ENCODE measurements at places on chromosomes 4 and X.

GRCh38 chrX:10076765-10077164 lies 80.0 kb upstream of the CLCN4 start:
- no peak for DNase-seq

DNA sequence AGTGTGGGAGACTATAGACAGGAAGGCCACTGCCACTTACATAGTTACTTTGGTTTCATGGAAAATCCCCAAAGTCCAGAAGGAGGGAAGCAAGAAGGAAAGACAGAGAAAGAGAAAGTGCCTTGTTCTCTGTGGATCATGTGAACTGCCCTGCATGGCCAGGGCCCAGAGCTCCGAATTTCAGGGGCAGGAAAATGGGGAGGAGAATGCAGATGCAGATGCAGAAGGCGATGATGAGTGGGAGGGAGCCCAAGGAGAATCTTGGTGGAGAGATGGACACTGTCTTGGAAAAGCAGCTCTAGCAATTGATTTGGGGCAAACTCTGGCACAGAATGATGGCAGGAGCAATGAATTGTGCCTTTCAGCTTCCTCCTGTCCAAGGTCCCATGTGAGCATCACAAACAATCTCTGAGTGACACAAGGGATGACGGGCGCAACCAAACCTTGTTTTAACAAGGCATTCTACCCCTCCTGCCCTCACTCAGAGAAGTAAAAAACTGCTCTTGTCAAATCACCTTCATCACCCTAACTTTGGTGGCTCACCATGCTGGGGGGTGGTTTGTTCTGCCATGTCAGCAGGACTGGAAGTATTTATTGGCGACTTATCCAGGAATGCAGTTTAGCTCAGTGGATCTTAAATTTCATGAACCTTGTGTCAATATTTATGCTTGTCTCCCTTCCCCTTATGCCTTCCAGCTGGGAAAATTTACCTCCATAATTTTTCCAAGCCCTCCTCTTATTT lies 53.5 kb downstream of the TSC22D3 start:
- DNase-seq, result no peak

GRCh38 chrX:57178605-57179004 lies 41.4 kb upstream of the SPIN2A start:
- DNase-seq, result no peak

GRCh38 chr4:1998296-1998695 lies 10.5 kb downstream of the NELFA start:
- DNase-seq, result no peak

- no peak for DNase-seq
Measured at GRCh38 chr4:157674699-157675098, 454.2 kb downstream of the GRIA2 start.

DNA sequence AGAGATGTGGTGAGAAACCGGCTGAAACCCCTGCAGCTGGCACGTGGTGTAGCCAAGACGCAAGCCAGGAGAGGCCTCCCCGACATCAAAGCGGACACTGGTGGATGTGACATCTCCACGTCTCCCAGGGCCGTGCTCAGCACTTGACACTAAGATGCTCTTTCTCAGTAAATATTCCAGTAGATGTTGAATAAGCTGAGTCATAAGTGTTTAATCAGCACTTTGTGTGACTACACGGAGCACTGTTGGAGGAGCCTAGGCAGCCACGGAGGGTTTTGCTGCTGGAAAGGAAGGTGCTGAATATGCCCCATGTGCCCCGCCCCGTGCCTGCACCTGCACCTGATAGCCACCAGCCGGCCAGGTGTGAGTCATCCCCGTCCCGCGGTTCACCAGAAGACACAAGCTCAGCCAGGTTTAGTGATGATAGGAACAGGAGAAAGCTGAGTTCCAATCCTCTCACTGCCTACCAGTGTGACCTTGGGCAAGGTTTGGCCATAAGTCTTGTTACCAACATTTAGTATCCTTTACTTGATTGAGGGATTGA lies 29.0 kb upstream of the C4orf50 start:
- DNase-seq, result no peak

DNA sequence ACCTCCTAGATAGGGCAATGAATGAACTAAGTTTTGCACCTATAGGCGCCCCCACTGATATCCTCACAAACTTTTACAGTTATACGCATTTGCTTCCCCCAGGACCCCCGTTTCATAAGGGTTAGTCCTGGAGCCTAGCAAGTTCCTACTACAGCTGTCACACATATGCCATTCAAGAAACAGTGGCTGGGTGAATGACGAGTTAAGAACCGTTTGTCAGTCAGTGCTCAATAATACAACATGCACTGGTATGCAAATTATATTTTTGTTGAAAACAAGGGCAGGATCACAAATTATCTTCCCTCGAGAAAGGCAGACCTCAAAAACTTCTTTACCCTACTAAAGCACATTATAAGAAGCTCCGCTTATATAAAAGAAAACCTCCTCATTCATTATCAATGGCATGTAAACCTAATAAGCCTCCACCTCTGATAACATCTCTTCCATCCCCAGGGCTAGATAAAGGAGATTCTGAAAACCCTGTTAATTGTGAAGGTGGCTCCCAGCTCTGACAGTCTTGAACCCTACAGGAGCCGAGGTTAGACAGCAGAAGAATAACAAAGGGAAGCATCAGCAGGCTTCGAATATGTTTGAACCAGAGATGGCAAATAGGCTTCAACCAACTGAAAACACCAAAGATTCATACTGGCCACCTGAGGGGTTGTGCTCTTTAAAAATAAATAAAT lies 40.3 kb downstream of the AFAP1 start:
- no peak for DNase-seq

DNA sequence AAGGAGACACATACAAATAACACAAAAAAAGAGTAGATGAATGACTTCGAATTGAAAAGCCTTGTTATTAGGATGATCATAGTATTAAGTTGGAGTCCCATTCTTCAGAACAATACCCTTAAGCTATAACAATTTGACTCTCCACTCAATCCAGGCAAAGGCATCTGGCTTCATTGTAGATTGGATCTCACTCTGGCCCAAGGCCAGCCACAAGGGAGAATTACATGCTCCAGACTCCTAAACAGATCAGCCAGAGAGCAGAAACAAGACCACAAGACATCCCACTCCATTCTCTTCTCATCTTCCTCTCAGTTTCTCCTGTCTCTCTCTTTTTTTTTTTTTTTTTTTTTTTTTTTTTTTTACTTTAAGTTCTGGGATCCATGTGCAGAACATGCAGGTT lies 213.9 kb downstream of the DHX15 start:
- no peak for DNase-seq

GRCh38 chrX:85109235-85109634 lies 105.6 kb downstream of the APOOL start:
- DNase-seq, result no peak

GRCh38 chrX:47482512-47483305 lies at the start of gene ZNF41:
ZNF41 (minus strand) TSS chrX:47483222; CDS start chrX:47467481, 15,741 bp downstream.
- peak; percentile 48 for DNase-seq

- DNase-seq, result peak; percentile 15
Measured at GRCh38 chrX:9885150-9885549, 82.0 kb upstream of the CLDN34 start.

GRCh38 chr4:122823476-122823875 lies 3.2 kb upstream of the FGF2 start:
- DNase-seq, result no peak

DNA sequence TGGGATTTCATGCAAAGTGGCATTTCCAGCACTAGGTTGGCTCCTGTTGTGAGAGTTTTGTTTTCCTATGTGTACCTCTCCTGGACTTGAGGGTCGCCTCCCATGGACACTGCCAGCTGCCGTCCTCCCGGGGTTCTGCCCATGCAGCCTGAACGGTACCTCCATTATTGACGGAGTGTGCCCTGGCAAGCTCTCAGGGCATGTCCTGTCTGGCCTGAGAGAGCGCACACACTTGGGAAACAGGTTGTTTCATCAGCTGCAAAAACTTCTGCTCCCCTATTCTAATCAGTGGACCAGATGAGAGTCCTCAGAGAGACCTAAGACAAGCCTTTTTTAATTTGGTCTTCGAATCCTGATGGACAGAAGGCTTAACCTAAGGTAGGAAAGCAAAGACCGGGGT lies 56.6 kb upstream of the HOPX start:
- no peak for DNase-seq

DNA sequence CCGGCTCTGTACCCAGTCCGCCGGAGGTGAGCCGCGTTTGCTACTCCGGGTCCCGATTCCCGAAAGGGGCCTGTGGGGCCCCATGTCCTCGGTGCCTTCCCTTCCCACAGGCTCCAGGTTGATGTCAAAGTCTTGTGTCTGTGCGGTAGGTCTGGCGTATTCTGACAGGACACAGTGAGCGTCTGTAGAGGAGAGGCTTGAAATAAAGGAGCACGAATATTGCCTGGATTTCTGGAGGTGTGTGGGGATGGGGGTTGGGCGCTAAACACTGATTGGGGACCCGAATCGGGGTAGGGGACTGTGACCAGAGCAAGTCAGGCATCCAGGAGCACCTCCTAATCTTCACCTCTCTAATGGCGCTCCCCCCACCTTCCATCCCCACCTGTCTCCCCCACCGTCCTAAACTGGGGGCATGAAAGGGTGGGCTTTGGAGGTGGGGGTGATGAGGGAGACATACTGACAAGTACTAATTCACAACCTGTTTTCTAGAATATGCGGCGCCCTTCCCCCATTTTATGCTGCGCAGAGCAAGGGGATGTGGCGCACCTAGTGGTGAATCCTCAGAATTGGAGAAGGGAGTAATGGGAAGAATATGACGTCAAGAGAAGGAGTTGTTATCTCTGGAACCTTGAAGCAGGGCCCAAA lies 855 bp downstream of the GPRASP2 start:
- DNase-seq, result no peak

DNA sequence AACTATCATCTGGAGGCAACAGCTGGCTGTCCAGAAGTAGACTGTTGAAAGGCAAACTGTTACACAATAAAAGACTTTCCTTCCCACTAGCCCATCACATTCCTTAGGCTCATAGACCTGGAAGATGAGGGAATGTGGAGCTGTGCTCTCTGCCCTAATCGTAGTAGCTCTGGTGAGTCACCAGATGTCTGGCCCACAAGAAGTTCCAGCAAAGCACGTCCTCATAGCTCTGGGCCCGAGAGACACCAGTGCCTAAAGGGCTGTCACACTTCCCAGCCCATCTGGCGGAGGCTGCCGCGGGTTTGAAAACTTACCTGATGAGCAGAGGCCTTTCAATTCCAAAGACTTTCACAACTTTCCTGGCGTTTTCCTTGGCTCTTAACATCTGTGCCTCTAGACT lies 81.7 kb upstream of the STOX2 start:
- DNase-seq, result peak; percentile 39

- DNase-seq, result no peak
Measured at GRCh38 chr4:98113012-98113411, 30.3 kb downstream of the STPG2 start.

GRCh38 chr4:3655963-3656362 lies 110.2 kb upstream of the ADRA2C start:
- DNase-seq, result no peak

- DNase-seq, result no peak
Measured at GRCh38 chrX:790783-791360, 160.3 kb downstream of the SHOX start.

- DNase-seq, result no peak
Measured at GRCh38 chr4:44535981-44536380, 87.4 kb upstream of the KCTD8 start.

DNA sequence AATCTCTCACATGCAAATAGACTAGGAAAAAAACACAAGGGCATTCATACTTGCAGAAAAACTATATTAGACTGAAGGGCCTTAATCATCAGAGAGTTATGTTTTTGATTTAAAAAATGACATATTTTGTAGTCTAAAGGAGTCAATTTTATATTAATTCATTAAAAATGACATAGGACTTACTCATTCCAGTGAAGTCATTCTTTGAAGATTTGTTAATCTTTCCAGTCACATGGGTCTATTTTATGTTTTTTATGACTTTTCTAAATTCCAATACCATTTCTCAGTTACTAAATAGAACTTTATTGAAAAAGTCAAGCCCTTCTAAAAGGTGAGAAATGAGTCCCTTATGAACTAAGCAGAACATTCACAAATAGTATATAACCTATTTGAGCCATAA lies 743.8 kb upstream of the INTU start:
- DNase-seq, result peak; percentile 62

DNA sequence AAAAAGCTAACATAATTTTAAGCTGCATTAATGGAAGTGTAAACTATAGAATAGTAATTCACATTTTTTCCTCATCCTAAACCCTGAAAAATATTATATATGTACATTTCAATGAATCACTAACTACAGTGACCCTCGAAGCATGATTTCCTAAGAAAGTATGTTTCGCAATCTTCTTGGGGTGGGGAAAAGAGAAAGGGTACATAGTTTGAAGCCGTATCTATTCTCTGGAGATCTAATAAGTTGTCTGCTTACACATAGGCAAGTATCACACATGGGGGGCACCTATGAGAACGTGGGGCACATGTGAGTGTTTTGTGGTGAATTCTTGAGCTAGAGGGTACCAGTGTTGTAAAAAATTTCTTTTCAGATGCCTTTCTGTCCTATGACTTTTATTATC lies 71.2 kb downstream of the JADE1 start:
- DNase-seq, result no peak

GRCh38 chr4:44722001-44722400 lies 4.4 kb downstream of the GNPDA2 start:
- DNase-seq, result no peak

DNA sequence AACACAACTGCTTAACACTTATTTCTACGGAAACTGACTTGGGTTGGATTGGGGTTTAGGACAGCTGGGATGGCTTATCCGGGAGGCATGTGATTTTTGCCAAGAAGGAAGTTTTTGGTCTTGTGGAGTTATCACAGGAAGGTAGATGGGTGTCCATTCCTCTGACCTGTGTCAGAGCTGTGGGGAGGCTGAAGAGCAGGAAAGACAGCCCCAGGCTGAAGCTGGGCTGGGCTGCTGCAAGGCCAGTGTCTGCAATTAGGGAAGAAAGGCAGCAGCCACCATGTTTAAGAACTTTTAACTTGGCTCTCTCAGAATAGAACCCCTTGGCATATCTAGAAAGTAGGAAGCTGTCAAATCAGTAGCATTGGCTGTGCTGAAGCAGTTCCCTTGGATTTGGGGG lies 42.3 kb downstream of the CCNG2 start:
- DNase-seq, result no peak

GRCh38 chrX:117196481-117196880 lies 733.7 kb upstream of the CT83 start:
- DNase-seq, result no peak

DNA sequence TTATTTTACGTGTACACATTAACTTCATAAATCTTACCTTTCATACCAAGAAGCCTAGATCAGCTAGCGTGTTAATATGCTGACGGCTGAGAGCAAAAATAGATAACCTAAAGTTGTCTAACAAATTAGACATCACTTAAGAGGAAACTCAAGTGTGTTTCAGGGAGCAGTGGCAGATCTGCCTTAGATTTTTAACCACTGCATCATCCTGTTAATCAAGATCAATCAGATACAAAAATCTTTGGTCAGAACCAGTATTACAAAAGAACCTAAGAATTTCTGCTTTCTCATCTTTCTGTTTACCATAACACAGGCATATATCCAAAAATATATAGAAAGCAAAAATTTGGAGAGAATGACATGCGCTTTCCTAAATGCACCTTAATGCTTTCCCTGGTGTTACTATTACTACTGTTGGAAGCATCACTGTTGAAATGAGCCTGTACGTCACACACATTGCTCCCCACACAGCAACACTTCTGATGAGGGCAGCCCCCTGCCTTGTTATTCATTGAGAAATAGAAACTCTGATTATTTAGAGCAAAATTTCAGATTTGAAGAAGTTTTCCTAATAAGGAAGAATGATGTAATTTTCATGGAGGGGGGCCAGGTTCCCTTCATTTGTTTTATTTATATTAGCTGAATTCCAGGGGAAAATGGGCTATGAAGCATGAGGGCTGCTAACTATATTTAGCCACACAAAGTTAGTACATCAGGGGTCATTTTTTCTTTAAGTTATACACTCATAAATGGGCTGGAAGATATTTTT lies 152.3 kb downstream of the CBR4 start:
- peak; percentile 78 for DNase-seq

- DNase-seq, result no peak
Measured at GRCh38 chrX:16958356-16958755, 11.9 kb downstream of the REPS2 start.
